ENCODE measurements at places on chromosomes 12 and 14.

DNA sequence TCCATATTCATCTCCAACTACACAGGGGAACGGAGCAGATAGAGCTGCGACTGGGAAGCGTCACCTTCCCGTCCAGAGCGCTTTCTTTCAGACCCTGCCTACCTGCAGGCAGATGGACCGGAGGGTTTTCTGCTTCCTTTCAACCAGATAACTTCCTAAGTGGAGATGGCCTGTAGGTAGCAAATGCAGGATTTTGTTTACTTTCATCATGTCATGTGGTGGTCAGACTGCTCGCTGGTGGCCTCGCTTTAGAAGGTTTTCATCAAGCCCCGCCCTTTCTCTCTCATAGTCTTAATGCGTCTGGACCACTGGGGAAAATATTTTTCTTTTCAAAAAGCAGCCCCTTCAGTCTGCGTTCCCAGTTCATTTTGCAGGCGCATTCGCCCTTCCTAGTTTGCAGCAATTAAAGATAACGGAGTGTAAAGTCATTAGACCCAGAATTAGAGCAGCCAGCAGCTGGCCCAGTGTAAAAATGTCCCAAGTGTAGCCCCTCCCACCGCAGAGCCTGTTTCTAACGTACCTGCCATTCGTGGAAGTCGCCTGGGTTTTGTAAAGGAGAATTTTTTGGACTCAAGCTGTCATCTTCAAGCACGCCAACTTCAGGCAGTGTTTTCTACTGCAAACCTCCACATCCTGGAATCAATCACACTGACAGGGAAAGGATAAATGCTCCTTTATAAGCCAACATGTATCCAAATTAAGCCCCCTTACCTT is 68.9 kb downstream of the TESC start:
- no peak for ATAC-seq

DNA sequence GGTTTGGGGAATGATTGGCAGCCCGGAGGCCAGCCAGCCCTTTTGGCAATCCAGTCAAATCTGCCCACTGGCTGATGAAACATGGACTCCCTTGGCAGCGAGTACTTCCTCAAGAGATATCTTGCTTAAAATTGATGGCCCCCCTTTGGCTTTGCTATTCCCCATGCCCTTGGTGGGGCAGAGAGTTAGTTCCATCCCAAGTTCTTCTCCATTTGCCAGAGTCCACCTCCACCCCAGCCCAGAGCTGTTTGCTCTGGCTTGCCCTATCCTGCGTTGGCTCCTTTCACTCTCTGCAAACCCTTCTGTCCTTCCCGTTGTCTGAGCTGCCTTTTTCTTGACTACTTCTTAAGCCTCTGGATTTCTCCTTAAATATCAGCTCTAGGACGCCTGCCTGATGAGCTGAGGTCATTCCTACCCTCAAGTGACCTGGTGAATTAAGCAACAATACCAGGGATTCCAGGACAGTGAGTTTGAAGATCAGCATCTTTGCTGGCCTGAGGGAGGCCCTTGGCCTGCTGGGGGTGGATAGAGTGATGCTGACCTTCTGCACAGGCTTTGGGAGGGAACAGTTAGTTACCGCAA is 212.0 kb downstream of the CACNA1C start:
- ATAC-seq = no peak

DNA sequence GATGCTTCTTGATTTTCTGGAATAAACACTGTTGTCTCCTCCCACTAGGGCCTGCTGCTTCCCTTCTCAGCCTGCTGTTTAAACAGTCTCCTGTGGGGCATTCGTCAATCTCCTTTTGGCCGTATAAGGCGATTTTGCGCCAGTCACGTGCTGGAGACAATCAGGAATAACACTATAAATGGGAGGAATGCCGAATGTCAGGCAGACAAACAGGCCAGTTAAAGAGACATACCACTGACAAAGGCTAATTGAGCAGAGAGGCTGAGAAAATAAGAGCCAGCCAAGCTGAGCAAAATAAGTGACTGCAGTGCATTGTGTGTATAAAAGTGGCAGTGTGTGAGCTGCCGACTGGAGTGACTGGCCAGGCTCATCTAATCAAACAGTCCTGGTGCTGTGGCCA is 23.3 kb downstream of the DMAC2L start:
- ATAC-seq = no peak

GRCh38 chr12:19287302-19287701 is 152.0 kb upstream of the AEBP2 start:
- no peak for ATAC-seq

DNA sequence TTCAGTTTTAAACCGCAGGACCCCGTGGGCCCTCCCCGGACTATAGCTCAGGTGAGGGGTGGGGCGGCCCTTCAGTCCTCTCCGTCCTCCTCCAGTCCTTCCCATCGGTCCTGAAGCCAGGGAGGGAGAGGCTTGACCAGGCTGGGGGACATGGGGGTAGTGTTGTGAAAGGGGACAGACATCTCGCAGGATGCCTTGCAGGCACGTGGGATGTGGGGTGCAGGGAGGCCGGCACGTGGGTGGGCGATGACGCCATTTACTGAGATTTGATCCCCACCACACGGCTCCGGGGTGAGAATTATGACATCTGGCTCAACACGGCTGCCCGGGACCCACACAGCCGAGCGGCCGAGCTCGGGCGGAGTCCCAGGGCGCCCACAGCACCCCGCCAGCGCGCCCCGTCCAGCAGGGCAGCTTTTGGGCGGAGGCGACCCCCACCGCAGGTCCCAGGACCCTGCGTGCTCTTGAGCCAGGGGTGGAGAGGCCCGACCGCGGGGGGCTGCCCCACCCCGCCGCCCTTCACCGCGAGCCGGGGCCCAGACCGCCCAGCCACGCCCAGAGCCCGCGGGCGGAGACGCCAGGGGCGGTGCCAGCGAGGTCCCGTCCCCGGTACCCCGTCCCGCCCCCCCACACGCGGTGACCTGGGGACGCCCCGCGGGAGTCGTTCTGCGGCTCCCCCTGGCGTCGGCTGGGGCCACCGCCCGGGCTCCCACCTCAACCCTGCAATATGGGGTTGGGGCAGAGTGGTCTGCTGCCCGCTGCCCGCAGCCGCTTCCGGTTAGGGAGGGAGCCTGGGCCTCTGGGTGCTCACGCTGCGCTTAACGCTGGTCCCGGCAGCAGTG is 3.3 kb upstream of the EXOC3L4 start:
- ATAC-seq = peak; percentile 83

DNA sequence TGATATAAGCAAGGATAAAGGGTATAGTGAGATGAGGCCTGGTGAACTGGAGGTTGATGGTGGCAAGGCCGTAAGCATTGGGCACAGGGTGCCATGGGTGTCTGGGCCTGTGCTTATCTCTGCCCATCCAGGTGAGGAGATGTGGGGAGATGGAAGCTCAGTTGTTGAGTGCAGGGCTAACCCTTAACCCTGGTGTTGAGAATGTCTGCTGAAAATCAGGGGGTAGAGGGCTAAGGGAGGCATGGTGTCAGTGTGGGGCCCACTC is 86.1 kb downstream of the SYNE2 start:
- ATAC-seq = no peak

DNA sequence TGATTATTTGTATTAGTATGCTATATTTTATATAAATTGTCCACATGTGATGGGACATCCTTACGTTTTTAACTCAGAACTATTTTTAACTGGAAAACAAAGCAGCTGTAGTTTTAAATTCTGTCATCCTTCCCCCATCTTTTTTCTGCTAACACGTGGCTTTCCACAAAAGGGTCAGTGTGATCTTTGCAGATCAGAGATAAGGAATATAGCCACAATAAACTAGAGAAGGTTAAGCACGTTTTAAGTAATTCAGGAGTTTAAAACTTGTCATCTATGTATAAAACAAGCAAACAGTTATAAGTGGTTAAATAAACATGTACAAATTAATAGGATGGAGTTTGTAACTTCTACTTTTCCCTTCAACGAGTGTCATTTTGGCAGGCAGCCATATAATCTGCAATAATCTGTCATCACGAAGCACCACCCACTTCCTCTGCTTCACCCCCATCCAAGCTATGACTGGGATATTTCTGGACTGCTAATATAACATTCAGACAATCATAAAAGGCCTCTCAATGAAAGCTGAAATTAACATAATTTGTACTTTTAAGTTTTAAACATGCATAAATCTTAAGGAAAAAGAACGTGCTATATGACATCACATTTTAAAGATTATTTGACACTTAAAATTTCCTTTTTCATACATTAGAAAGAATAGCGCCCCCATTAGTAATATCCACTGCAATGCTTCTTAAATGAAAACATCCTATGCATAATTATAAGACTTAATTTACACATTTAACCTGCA is 15.3 kb downstream of the TAOK3 start:
- peak; percentile 73 for ATAC-seq

DNA sequence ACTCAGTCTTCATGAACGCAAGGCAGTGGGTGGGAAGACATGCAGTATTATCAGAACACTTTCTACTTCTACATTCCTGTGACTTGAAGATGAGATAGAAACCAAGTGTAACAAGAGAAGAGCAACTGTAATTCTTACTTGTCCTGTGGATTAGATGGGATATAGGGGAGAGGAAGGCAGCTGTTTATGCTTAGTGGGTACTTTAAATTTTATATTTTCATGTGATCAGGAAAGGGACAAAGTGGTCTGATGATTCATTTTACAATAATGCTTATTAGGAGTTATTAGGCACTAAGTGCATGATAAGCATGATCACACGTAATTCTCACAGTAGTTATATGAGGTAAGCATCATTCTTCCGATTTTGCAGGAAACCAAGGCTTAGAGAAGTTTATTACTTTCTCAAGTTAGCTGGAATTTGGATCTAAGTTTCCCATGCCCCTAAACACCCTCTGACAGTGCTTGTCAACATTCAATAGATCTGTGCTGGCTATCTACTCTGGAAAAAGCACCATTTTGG is 52.7 kb downstream of the PTGER2 start:
- no peak for ATAC-seq

DNA sequence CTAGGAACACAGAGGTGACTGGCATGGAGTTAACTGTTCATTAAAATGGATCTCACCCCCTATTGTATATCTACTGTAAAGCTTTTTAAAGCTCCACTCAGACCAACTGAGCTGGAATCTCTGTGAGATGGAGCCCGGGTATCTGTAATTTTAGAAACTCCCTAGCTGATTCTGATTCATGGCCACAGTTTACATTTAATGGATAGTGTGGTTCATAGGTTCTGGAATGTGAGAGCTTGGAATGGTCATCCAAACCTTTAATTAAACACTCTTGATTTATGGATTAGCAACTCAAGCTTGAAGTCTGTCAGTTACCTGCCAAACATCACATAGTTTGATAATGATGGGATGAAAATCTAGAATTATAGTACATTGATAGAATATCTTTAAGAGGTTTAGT is 183.8 kb downstream of the SLC25A21 start:
- ATAC-seq = no peak

GRCh38 chr12:22598763-22599161 is 26.2 kb upstream of the ETNK1 start:
- no peak for ATAC-seq

DNA sequence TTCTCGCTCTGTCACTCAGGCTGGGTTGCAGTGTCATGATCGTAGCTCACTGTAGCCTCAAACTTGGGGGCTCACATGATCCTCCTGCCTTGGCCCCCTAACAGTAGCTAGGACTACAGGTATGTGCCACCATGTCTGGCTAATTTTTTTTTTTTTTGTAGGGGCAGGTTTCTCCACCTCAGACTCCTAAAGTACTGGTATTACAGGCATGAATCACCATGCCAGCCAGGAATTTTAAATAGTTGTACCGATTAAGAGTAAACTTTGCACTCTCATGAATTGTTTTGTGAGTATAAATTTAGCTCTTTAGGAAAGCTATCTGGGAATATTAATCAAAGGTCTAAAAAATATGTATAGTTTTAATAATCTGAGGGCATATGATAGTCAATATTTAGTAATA is 25.5 kb downstream of the YEATS4 start:
- no peak for ATAC-seq

- ATAC-seq = no peak
These were observed 4.9 kb upstream of the AP1G2 start for GRCh38 chr14:23572524-23572828.

- ATAC-seq = no peak
These were observed 204.6 kb downstream of the TSPAN9 start for GRCh38 chr12:3281588-3282383.

GRCh38 chr14:99280852-99281251 is 8.9 kb upstream of the BCL11B start:
- no peak for ATAC-seq

DNA sequence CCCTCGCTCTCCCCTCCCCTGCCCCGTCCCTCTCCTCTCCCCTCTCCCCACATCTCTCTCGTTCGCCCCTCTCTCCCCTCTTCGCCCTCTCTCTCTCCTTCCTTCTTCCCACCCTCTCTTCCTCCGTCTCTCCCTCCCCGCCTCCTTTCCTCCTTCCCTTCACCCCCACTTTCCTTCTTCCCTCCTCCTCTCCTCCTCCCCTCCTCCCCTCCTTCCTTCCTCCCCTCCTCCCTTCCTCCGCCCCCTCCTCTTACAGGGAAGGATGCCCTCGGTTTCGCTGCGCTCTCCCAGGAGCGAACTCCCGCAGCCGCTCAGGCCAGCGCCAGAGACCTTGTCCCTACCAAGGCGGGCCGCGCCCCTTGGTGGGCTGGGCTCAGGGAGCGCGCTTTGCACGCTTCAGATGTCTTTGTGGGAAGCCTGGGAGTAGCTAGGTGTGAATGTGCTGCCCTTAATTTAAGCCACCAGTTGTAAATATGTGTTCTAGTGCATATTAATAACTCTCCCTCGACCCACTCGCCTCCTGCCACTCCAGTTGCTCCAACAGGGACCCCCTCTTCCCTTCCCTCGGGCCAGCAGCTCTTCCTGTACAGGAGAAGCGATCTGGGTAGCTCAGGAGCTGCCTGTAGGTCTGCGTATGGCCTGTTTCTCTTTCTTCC is 13.3 kb upstream of the MAP3K9 start:
- no peak for ATAC-seq

GRCh38 chr14:60188696-60189095 is 23.5 kb upstream of the DHRS7 start:
- ATAC-seq = no peak

DNA sequence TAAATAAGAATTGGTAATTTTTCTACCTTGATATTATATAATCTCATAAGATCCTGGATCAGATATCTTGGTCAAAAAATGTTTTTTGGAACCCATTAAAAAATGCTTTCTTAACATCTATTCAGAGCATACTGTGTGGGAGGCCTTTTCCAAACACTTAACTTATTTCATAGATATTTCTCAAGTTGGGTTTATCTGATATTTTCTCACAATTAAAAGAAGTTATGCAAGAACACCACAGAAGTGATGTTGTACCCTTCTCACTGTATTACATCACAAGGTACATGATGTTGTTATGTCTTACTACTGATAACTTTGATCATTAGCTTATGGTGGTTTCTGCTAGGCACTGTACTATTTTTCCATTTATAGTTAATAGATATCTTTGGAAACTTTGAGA is 23.4 kb upstream of the PRPF39 start:
- no peak for ATAC-seq

GRCh38 chr12:75508159-75508558 is 3.2 kb downstream of the KRR1 start:
- no peak for ATAC-seq

- ATAC-seq = peak; percentile 14
These were observed 22.6 kb downstream of the PRKCH start for GRCh38 chr14:61343991-61344405.

- no peak for ATAC-seq
These were observed 102.0 kb downstream of the PEBP1 start for GRCh38 chr12:118237908-118238307.
